ENCODE measurements at places on chromosomes 7 and 10. TPM values are rescaled to one million over a fixed set of nuclear protein-coding genes. Genes with fewer than 3 reads are reported as not detected.

The RBP3 gene
- total RNA-seq, result not detected

DNA sequence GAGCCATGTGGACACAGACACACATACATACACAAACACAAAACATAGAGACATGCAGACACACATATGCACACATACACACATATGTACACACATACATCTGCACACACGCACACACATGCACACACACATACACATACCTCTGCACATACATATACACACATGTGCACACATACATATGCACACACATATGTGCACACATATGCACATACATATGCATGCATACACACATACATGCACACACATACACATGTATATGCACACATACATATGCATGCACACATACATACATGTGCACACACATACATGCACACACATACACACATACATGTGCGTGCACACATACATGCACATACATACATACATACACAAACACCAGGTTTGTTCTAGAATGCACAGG is 236.3 kb upstream of the FOXK1 start:
- DNase-seq, result no peak

DNA sequence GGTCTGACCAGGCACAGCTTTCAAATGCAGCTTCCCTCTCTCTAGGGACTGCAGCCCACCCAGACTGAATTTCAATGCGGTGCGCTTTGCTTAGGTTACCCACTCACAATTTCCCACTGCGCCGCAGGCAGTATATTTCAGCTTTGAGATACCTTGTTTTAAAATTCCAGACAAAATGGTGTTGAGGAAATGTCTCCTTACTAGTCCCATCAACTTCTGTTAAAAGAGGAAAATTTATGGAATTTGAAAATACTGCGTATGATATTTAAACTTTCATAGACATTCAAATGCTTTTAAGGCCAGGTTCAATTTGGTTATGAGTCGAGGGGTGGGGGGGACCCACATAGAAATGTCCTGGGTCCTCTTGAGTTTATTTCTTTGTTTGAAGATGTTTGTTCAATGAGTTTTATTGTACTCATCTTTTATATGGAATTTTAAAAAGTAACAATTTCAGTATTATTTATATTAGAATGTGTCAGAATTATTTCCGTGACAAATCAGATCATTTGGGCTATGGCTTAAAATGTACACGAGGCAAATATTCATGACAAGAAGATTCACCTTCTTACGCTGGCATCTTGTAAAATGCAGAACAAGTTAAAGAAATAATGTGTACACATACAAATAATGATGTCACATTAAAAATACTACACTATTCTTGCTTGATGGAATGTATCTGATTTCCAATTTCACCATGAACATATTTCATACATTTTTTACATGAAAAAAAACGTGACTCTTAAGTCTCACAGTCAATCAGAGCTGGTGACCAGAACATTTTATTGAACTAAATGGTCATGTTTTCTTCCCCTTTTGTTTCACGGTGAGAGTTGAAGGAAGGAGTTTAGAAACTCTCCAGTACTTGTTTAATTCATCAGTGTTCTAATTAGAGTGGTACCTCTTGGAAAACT is 1.3 kb downstream of the IKZF1 start:
- DNase-seq, result no peak

DNA sequence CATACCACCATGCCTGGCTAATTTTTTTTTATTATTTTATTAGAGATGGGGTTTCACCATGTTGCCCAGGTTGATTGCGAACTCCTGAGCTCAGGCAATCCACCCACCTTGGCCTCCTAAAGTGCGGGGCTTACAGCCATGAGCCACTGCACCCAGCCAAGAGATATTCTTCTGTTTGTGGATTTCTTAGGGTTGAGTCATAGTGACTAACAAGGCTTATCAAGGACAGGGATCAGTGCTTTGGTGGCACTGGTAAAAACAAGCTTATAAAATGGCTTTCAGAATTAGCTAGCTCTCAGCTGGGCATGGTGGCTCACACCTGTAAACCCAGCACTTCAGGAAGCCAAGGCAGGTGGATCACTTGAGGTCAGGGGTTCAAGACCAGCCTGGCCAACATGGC is 122.4 kb downstream of the ZNF248 start:
- DNase-seq, result no peak

- no peak for DNase-seq
These were observed 3.4 kb downstream of the BICC1 start for GRCh38 chr10:58516119-58516518.

The ANKRD30A gene
- total RNA-seq, result not detected

- no peak for DNase-seq
These were observed 303.5 kb upstream of the MGMT start for GRCh38 chr10:129163531-129163930.

Measured in psoas muscle (tissue), 8 donors.